ENCODE measurements at places on chromosomes 16 and 17.

DNA sequence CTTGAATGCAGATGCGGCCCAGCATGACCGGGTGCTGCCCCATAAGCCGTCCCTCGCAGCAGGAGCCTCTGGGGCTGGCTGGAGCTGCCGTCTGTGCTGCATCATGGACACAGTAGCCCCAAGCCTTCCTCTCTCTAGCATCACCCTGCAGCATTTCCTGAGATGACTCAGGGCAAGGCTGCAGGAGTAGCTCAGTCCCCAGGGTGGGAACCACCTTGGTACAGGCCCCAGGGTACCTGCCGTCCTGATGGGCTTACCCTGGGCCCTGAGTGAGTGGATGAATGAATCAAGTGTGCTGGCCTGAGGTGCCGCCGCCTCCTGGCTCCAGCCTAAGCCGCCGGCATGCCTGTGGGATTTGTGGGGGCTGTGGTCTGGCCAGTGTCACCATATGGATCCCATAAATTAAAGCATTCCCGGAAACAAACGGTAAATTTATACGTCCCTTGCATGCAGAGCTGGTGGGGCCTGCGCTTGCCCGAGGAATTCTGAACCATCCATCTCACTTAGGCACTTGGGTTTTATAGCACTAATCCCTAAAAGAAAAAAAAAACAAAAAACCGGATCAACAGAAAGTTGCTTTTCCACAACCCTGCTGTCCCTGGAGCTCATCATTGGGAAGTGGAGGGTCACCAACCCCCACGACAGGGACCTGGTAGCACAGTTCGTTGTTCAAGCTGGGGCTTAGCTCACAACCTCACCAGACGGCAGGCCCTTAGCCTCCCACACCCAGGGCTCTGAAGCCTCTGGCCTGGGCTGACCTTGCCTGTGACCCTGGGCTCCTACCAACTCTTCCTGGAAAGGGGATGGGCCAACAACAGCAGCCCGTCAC is 242.6 kb upstream of the CIBAR2 start:
- DNase-seq: peak; percentile 99

DNA sequence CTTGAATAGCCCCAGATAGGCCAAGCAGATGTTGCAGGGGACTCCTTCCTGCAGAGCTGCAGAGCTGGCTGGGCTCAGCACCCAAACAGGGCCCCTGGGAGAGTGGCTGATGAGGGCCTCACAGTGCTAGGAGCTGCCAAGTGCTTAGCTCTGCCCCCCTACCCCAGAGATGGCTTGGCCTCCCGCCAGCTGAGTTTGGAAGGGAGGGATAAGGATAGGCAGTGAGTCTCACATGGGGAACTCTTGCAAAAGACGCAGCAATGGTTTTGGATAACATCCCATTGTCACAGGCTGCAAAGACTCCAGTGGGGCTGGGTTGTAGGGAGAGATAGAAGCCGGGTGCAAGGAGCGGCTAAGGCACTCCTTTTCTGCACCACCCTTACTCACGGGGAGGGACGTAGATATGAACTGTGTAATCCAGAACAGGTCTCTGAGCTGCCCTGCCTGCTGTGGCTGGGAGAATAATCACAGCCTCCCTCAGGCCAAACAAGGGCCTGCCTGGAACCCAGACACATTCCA is 52.9 kb upstream of the MAF start:
- DNase-seq: peak; percentile 40

DNA sequence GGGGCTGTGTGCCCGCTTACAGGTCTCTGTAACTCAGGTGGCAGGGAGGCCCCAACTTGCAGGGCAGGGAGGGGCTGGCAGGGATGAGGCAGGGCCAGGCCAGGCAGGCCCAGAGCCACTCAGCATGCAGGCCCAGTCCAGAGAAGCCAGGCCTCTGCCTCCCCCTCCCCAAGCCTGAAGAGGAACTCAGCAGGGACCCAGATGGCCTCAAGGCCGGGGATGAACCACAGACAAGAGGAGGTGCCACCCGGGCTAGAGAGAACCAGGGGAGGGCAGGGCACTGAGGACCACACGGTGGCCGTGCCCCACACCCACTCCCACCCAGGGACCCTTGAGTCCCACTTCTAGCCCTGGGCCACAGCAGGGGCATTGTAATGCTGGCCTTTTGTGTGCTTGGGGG is 29.8 kb upstream of the EIF1 start:
- DNase-seq: no peak

DNA sequence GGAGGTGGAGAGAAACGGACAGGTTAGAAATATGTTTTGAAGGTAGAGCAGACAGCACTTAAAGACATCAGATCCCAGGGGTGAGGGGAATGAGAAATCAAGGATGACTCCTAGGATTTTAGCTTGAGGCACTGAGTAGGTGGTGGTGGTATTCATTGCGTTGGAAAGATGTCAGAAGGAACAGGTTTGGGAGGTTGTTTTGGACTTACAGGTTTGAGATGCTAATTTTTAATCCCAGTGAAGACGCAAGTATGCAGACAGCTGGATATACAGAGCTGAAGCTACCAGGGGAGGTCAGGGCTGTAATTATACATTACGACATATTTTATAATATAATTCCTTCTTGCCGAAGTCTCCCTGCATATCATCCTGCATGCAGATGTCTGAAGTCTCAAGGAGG is 433.3 kb downstream of the XYLT1 start:
- DNase-seq: no peak

- no peak for DNase-seq
Observed at GRCh38 chr17:7080456-7081041, 498 bp upstream of the CLEC10A start.

DNA sequence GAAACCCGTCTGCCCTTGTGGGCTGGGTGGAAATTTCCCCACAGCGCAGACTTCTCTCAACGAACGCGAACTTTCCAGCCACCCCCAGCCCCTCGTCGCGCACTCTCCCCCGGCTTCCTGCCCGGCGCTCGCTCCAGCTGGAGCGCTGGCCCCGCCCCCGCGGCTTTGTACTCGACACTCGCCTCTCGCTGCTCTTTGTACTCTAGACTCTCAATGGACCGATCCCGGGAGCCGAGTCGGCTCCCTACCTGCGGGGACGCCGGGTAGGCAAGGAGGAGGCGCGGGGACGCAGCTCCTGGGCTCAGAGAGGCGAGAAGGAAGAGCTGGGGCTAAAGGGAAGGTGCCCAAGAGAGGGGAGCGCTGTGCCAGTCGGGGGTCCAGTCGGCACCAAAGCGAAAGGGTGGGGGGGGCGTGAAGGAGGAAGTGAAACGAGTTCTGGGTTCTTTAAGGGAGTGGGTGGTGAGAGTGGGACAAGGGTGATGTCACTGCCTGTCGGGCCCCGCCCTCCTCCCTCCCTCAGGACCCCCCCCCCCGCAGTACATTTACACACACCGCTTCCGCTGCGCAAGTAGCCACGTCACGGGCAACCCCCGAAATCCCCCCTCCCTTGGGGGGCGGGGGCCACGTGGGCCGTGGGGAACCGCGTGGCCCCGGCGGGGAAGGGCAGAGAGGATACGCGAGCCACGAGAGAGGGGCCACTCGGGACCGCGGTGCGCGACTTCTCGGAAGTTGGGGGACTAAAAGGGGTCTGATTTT is 9.7 kb downstream of the KDM6B start:
- peak; percentile 80 for DNase-seq

DNA sequence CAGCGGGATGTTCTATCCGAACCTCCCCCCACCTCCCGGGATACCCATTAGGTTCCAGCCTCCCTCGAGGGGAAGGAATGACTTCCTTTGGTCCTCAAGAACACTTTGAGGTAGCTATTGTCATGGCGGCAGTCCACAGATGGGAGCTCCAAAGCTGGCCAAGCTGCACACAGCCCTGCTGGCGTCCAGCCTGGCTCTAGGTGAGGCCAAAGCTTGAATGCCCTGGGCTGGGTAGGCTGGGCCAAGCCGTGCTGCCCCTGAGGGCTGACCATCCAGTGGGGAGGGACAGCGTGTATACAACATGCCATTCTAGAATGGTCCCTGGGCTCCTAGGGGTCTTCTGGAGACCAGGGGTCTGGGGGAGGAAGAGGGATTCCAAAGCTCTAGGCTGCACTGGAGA is 43.5 kb downstream of the PEMT start:
- DNase-seq: no peak

DNA sequence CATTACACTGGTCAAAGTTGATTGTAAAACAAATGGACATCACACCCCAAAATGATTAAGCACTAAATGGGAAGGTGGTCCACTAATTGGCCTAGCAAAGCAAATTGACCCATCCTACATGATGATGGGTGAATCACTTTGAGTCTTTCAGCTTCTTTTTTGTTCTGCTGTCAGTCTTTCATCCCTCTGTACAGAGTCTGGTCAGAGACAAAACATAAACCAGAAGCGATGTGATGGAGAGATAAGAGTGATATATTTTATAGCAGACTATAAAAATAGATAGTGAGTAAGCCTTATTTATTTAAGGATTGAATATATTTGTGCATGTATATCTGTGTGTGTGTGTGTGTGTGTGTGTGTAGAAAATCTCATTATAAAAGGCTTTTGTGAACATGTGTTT is 618.4 kb upstream of the SOX9 start:
- peak; percentile 59 for DNase-seq

DNA sequence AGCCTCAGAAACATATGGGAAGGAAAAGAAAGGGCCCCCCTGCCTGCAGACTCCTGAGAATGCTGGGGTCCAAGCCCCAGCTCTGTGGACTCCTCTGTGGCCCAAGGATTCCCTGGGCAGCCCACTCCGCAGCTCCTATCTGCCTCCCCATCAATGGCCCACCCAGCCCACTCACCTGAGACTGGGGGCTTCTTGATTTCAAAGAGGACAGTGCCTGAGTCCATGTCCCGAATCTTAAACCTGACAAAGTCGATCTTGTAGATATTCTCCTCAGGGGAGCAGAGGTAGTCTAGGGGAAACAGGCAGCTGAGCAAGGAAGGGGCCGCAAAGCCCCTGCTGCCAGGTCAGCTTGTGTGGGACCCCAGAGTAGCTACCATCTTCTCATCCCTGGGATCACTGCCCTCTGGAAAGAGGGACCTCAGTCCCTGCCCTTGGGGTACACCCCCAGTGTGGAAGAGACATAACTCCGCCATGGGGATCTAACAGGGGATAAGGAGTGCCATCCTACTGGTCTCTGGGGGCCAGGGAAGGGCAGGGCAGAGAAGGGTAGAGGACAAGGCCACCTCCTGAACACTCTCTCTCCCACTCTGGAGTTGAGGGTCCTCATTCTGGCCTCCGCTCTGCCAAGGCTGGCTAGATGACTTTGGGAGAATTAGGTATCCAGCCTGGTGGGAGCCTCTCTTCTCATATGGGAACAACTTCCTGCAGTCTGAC is 3.9 kb downstream of the UNC119 start:
- no peak for DNase-seq

DNA sequence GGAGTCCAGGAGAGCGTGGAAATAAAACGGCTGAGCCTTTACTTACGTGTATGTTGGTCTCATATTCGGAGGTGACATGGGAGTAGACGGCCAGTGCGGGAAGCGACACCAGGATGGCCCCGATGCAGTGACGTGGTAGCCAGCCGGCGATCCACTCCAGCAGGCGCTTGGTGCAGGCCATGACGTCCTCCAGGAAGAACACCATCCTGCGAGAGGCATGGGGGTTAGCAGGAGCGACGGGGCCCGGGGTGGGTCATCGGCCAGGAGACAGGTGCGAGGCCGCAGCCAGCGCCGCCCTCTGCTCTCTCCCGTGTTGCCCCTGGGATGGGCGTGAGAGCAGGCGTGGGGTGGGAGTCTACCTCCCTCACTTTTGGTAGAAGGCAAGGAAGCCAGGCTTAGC is 98.6 kb upstream of the CREBBP start:
- DNase-seq: no peak

- peak; percentile 89 for DNase-seq
Observed at GRCh38 chr17:40854175-40854814, 12.7 kb downstream of the KRT12 start.

GRCh38 chr16:68596266-68596665 is 48.8 kb upstream of the CDH3 start:
- no peak for DNase-seq

GRCh38 chr17:70107441-70107840 is 32.4 kb downstream of the KCNJ16 start:
- no peak for DNase-seq

DNA sequence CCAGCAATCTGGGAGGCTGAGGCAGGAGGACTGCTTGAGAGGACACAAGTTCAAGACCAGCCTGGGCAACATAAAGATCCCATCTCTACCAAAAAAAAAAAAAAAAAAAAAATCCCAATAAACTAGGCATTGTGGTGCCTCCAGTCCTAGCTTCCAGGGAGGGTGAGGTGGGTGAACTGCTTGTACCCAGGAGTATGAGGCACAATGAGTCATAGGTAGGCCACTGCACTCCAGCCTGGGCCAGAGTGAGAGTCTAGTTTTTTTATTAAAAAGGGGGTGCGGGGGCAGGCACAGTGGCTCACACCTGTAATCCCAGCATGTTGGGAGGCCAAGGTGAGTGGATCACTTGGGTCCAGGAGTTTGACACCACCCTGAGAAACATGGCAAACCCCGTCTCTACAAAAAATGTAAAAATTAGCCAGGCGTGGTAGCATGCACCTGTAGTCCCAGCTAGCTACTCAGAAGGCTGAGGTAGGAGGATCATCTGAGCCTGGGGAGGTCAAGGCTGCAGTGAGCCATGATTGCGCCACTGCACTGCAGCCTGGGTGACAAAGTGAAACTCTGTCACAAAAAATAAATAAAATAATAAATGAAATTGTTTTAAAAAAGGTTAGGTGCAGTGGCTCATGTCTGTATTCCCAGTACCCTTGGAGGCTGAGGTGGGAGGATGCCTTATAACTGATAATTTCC is 7.8 kb upstream of the CHST6 start:
- DNase-seq: no peak

DNA sequence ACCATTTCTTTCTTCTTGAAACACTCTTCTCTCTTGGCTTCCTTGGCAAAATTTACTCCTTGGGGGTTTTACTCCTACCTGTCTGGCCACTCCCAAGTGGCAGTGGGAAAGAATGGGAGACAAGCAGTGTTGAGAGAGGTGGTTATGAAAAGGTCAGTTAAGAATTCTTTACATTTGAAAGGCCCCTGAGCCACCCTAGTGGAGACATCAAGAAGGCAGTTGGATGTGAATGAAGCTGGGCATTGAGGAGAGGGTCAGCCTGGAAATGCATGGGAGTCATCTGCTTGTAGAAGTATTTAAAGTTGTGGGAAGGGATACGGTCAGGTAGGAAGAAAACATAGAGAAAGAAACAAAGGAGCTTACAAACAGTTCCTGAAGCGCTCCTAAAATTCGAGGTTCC is 42.3 kb upstream of the CCNF start:
- DNase-seq: no peak

GRCh38 chr17:4811471-4811870 is 4.5 kb downstream of the PLD2 start:
- DNase-seq: no peak

DNA sequence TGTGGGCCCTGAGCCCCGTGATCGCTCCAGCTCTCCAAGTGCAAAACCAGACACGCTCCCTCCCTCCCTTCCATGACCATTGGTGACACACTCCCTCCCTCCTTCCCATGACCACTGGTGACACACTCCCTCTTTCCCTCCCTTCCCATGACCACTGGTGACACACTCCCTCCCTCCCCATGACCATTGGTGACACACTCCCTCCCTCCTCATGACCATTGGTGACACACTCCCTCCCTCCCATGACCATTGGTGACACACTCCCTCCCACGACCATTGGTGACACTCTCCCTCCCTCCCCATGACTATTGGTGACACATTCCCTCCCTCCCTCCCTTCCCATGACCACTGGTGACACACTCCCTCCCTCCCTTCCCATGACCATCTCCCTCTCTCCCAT is 56.3 kb downstream of the LMF1 start:
- peak; percentile 5 for DNase-seq

GRCh38 chr17:77811521-77811920 is 147.0 kb upstream of the TNRC6C start:
- DNase-seq: no peak

All from fibroblast of skin of abdomen (primary cell).